ENCODE measurements at places on chromosomes 13 and 19. TPM values are rescaled to one million over a fixed set of nuclear protein-coding genes. Genes with fewer than 3 reads are reported as not detected.

DNA sequence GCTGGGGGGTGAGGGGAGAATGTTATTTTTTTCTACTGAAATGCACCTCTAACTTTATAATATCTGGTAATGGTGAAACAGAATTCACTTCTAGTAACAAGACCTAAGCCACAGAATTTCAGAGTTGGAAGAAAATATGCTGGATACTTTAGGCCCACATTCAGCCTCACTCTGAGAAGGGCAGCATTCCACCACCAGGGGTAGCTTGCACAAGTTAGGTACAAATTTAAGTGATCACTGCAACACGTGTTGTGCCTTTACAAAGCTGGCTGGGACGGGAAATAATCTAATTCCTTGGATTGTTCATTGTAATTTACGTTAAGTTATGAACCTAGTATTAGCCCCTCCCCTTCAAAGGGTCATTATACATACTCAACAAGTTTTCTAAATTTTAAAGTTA, 192.3 kb downstream of the RGCC start:
- DNase-seq = no peak

DNA sequence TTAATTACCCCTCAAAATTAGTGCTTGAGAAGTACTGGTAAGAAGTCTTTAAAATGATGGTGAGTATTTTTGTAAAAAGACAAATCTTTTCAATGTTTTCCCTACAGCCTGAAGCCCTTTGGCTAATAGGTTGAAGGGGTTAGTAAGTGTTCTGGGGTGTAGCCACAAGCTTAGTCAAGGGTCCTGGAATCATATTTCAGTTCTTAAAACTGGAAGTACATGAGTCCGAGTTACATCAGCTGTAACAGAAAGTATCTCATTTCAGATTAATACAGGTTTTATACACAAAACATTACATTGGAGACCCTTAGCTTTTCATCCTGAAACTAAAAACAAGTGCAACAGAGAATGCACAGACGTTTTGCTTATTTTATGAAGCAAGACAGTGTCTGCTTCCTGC, 52.7 kb upstream of the TEX29 start:
- no peak for DNase-seq

The CATSPERD gene
- polyA plus RNA-seq = not detected

GRCh38 chr13:105616333-105617075, 919.0 kb downstream of the EFNB2 start:
- no peak for DNase-seq

- DNase-seq = no peak
Measured at GRCh38 chr19:38213911-38214625, 10.0 kb downstream of the DPF1 start.

The SYNGR4 gene
- polyA plus RNA-seq = 0.69 TPM

DNA sequence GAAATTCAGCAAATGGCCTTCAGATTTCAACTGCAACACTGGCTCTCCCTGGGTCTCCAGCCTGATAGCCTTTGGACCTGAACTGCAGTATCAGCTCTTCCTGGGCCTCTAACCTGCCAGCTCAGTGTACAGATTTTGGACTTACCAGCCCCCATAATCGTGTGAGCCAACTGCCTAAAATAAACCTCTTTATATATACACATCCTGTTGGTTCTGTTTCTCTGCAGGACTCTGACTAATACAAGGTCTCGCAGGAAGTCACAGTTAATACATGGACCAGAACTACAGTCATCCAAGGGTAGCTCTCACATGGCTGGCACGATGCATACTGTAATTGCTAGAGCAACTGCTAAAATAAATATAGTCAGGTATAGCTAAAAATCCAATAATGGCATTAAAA, 85.1 kb downstream of the KATNAL1 start:
- DNase-seq = no peak

The C13orf46 gene
- 0.14 TPM for polyA plus RNA-seq

The SPACA4 gene
- polyA plus RNA-seq = 0.06 TPM

DNA sequence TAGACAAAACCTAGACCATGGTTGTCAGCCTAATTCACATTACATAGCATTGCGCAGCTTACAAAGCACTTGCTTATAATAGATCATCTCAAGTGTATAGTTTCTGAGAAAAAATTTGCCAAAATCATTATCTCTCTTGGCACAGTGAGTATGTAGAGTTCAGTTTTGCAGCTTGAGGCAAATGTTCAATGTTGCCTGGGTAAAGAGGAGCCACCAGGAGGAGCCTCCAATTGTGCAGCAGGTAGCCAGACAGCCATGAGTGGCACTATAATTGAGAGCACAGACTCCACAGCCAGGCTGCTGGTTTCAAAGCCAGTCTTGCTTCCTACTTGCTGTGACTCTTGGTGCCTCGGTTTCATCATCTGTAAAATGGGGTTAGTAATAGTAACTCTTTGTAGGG, 24.0 kb upstream of the OLFM4 start:
- DNase-seq = no peak

The PBX4 gene
- polyA plus RNA-seq = 3.0 TPM

- no peak for DNase-seq
Measured at GRCh38 chr19:46481947-46482346, 10.6 kb upstream of the PNMA8A start.

- no peak for DNase-seq
Measured at GRCh38 chr13:20369886-20370361, 137.8 kb upstream of the GJB6 start.

GRCh38 chr13:31556376-31556775, 182.9 kb upstream of the RXFP2 start:
- no peak for DNase-seq

The ACER1 gene
- 0.14 TPM for polyA plus RNA-seq

DNA sequence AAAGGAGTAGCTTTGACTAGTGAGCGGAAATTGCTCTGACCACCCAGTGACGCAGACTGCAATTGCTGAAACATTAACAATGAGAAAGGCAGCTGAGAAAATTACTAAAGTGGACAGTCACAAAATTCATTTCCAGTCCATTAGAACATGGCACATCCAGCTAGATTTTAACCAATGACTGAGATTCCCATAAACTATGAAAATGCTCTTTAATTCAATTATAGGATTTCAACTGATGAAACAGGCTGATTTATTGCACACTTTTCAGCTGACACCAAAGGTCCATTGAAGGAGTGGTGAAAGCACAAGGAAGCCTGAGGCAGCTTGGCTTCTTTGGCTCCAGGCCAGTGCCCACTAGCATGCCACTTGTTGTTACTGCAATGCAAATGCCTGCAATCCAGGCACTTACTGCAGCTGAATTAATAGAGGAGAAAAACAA, 933.4 kb downstream of the SLITRK6 start:
- DNase-seq = peak; percentile 5

DNA sequence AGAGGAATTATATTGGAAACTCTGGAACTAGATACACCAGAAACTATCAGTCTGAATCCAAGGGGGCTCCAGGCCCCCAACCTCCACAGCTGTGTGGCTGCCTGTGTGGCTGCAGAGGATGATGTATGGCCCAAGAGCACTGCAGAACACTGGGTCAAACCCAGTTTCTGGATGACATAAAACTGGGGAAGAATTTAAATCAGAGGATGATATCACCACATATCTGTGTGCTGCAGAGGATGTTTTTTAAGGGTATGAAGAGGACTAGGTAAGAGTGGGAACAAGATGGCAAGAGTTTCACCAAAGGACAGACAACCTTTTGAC, 226.4 kb downstream of the SUCLA2 start:
- no peak for DNase-seq

GRCh38 chr19:41995959-41996797, 2.1 kb upstream of the ATP1A3 start:
- DNase-seq = no peak

DNA sequence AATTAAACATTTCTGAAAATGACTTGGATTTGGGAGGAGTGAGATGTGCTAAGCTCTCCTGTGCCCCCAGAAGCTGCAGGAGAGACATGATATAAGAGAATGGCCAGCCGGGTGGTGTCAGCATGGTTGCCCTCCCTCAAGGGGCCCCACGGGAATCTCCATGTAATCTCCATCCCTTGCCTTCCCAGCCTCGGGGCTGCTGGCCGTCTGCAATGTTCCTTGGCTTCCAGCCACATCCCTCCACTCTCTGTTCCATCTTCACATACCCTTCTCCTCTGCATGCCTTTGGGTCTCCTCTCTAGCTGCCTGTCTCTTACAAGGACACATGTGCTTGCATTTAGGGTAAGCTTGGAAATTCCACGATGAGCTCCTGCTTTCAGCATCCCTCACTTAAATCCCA, 172.0 kb downstream of the TSHZ3 start:
- DNase-seq = no peak

DNA sequence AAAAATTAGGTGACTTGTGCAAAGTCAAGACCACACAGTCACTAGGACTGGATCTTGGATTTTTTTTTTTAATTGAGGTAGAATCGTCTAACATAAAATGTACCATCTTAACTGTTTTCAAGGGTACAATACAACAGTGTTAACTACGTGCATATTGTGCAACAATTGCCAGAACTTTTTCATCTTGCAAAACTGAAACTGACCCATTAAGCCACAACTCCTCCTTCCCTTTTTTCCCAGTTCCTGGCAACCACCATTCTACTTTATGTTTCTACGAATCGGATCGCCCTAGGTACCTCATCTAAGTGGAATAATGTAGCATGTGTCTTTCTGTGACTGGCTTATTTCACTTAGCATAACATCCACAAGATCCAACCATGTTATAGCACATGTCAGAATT, 37.5 kb upstream of the POMP start:
- no peak for DNase-seq

The DIAPH3 gene
- polyA plus RNA-seq = 12.1 TPM

DNA sequence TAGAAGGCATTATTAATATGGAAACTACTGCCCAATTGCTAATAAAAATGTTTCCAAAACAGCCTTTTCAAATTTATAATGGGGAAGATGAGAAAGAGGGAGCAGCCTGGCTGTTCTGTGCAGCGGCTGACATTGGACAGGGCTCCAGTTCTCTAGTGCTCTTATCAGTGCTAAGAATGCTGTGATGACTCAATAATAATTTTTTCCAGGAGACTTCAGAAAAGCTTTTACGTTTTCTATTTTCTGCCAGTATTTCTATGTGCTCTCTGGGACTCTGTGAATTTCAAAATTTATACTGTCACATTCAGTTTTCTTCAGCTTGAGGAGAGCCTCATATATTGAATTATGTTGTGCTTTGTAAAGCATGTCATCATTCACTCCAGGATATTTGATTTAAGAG, 209.6 kb downstream of the VWA8 start:
- no peak for DNase-seq

- DNase-seq = no peak
Measured at GRCh38 chr13:65985612-65986011, 1244.5 kb downstream of the PCDH9 start.

DNA sequence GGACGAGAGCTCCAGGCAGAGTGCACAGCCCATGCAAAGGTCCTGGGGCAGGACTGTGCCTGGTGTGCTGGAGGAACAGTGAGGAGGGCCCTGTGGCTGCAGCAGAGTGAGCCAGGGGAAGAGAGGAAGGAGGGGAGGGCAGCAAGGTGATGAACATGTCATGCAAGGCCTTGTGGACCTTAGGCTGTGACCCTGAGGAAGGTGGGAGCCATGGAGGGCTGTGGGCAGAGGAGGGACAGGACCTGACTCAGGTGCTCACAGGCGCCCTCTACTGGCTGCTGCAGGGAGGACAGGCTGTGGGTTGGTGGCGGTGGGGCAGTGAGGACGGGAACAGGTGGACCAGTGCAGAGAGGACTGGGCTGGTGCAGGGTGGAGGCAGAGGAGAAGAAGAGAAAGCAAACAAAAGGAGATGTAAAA, 170.3 kb downstream of the PTPRS start:
- no peak for DNase-seq

- no peak for DNase-seq
Measured at GRCh38 chr19:13621413-13621812, 115.1 kb upstream of the CACNA1A start.

- no peak for DNase-seq
Measured at GRCh38 chr13:21066946-21067345, 5.6 kb upstream of the LATS2 start.

DNA sequence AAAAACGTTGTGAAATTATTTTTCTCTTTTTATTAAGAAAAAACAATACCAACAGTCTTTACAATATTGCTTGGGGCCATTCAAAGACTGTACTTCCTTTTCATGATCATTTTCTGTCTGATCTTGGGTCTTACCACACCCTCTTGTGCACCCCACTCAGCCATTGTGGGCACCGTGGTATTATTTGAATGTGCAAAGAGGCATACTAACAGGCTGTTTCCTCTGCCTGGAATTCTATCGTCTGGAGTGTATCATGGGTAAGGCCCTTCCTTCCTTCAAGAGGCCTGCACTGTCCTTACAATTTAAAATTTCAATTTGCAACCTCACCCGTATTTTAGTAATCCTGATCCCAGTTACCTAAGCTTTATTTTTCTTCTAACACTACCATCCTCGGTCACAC, 76.5 kb downstream of the FGF14 start:
- no peak for DNase-seq

DNA sequence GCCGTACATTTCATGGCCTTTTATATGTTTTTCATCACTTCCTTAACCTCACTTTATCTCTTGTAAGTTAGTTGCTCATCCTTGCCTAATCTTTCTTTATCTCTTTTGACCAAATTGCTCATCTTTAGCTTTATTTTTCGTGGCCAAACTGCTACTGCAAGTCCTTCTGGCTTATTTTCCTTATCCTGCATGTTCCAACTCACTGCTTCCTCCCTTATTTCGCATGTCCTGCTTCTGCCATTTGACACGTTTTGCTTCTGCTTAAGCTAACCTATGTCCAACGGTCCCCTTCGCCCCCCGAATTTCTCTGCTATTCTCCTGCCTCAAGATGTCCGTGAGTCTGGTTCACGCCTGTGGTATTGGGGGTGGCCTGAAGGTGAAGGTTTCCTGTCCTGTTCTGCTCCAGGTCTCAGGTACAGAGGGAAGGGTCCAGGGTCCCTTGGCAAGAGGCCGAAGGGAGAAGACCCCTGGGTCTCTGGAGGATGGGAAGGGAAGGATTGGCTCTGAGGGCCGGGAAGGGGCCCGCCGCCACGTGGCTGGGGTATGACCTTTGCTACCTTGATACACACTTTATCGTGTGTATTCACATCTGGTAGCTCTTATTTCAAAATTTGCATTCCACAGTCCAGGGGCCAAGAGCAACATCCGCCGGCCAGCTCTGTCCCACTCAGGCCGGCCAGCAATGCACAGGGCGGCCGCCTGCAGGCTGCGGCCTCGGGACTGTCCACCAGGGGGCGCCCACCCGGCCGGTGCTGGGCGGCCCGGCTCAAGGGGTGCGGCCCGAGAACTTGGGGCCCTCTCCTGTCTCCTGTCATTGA, 2.9 kb upstream of the C19orf85 start:
- DNase-seq = no peak

DNA sequence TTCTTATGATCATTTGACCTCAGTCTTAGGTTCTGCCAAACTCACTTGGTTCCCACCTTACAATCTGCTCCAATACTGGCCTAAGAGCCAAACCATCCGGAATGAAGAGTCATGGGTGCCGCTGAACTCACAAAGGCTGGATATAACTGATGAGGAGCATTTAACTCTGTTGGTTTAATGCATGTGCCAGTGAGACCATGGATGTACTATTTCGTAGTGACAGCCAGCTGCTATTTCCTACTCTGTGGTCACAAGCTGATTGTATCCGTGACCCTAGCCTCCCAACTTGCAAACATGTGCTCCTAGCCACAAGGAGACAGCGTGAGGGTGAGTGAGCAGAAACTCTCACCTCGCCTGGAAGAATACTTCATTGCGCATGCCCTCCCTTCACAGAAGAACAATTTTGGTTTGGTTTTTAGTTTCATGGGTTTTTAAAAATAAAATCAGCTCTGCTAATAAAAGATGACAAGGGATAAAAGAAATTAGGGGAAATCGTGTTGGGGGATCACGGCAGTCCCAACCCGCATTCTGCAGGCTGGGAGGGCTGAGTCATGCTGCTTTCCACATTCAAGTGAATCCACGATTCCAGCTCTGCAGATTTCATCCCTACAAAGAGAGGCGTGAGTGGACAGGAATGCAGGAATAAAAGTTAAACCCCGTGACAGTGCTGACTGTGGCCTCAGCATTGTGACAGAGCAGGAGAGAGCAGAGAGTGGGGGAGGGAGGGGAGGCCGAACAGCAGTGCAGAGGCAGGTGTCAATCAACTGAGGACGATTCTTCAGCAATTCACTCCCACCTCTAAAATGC, 66.8 kb upstream of the RAP2A start:
- DNase-seq = no peak

All from right renal pelvis (tissue), 4 donors.